ENCODE measurements at places on chromosomes 1 and 21.

DNA sequence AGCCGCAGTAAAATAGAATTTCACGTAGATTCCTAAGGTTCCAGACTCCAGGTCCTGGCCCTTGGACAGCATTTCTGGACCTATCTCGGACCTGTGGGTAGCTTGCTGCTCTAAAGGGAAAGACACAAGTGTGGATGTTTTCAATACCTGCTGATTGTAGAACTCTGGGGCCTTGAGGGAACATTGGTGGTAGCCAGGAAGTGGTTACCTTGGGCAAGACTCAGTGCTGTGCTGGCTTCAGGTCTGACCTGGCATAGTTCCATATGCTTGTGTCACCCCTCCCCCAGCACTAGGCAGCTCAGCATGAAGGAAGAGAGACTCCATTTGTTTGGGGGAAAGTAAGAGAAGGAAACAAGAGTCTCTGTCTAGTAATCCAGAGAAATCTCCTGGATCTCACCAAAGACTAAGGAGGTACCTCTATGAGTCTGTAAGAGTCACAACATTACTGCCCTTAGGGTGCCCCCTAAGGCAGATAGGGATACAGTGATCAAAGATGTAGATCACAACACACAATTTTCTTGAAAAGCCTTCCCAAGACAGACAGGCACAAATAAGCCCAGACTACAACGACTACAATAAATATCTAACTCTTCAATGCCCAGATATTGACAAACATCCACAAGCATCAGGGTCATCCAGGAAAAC is 398.8 kb downstream of the TGFB2 start:
- no peak for DNase-seq

- DNase-seq: peak; percentile 59
These were observed 16.8 kb upstream of the SH3GLB1 start for GRCh38 chr1:86687595-86687994.

GRCh38 chr1:163038928-163039706 is 30.0 kb upstream of the RGS4 start:
- DNase-seq: no peak

DNA sequence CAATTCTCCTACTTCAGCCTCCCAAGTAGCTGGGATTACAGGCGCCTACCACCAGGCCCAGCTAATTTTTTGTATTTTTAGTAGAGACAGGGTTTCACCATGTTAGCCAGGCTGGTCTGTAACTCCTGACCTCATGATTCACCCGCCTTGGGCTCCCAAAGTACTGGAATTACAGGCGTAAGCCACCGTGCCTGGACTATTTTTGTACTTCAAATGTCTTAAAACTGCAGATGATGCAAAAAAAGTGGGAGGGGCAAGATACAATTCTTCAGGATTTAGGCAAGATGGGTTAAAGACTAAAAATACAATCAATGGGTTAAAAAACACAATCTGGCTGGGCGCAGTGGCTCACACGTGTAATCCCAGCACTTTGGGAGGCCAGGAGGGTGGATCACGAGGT is 4.7 kb downstream of the SCAF4 start:
- no peak for DNase-seq

- DNase-seq: no peak
These were observed 225.5 kb upstream of the ADAMTS5 start for GRCh38 chr21:27192281-27192949.

- no peak for DNase-seq
These were observed 576.6 kb downstream of the ADGRL2 start for GRCh38 chr1:82377201-82377884.

DNA sequence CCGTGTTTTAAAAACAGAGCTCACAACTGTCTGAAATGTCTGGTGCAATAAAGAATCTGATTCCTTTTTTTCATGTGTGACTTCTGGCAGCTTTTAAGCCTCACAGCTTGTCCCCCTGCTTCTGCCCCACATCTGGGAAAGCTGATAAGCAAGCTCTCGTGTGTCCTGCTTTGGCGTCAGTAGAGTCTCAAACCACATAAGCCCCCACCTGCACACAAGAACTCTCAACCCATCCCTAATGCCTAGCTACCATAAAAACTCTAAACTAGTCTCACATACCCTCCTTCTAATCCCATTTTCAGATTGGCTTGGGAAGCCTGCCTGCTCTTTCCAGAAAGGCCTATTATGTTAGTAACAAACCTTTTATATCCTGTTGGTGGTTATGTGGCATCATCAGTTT is 94.6 kb upstream of the DAB1 start:
- DNase-seq: peak; percentile 54

DNA sequence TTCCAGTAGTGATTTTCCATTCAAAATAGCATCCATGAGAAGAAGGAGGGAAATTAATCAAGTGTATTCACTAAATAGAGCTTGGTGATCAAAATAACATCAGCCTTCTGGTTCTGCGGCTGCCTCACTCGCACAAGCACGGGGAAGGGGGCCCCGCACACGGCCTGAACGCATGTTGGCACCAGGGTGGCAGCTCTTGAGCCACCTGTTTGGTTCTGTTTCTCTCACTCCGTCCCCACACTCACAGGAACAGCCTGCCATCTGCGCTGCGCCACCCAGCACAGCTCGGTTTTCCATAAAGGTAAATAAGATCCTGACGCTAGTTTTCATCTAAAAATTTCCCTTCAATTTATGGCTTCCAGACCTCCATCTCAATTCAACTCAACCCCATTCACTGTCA is 49.4 kb downstream of the TIAM1 start:
- no peak for DNase-seq

GRCh38 chr1:52904927-52905698 is 16.4 kb downstream of the ECHDC2 start:
- peak; percentile 71 for DNase-seq

- DNase-seq: no peak
These were observed 1.9 kb downstream of the S100A10 start for GRCh38 chr1:151991663-151992302.

- DNase-seq: no peak
These were observed 25.5 kb downstream of the SPAG17 start for GRCh38 chr1:118159569-118159968.

DNA sequence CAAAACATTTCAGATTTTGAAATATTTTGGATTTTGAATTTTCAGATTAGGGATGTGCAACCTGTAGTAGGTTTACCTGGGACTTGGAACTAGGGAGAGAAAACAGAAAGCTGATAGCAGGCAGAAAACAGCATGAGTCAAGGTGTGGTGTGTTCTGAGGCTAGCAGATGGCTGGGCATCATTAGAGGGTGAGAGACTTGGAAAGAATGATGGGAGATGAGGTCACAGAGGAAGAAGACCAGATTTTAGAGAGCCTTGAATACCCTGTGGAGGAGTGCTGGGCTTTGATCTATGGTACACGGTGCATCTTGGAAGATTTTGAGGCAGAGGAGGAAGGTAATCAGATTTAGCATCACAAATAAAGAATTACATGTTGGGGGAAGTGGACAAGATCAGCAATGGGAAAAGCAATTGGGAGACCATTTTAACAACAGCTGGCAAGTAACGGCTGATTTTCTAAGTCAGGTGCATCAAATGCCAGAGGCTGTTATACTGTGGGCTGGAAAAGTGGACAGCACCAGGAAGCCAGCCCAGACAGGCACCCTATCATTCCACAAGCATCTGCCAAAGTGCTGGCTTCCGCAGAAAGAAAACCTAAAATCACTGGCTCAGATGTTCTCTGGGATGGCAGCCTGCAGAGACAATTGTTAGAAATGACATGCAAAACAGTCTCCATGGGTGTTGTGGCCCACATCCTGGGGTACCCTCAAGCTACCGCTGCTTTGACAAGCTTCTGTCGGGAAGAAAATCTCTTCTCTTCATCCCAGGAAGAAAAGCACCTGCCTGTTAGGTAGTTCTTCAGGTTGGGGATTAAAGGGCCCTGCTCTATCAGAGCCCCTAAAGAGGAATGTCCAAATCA is 30.9 kb upstream of the CAMK1G start:
- DNase-seq: no peak

DNA sequence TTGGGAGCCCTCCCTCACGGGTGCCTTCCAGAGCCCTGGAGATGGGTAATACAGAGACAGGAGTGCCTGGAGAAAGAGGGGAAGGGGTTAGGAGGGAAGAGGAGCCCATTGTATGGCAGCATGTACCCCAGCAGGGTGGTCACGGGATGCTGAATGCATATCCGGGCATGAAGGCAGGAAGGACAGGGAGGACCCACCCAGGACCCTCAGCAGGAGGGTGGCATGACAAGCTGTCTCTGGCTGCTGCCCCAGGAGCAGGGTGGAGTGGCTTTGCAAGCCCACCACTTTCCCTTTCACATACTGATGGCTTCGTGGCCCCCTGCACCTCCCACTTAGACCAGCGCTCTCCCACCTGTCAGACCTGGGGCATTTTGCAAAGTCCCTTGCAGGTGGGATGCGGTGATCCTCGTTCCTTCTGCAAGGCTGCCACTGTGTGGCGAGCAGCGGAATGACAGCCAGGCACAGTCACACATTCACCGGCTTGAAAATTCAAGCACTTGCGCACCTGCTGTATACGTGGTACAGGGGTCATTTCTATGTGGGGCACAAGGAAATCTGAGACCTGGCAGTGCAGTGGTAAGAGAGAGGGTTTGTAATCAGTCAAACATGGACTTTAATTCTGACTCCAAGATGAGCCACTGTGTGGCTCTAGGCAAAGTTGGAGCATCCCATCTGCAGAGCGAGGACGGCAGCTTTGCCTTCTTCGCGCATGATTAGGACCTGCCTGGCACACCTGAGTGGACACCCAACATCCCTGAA is 53.2 kb upstream of the TMEM51 start:
- DNase-seq: peak; percentile 60

DNA sequence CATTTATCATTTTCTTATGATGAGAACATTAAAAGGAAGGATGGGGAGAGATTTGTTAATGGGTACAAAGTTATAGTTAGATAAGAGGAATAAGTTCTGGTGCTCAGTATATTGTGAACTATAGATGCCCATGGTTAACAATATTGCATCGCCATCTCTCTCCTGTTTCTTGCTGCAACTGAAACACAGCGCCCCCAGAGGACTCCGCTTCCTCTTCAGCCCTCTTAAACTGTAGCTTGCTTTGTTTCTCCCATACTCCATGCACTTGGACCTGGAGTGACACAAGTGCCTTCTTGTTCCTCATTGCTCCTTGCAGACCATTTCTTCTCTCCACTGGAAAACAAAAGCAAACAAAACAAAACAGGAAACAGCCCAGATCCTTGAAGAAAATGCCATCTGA is 70.1 kb upstream of the NTPCR start:
- peak; percentile 55 for DNase-seq

DNA sequence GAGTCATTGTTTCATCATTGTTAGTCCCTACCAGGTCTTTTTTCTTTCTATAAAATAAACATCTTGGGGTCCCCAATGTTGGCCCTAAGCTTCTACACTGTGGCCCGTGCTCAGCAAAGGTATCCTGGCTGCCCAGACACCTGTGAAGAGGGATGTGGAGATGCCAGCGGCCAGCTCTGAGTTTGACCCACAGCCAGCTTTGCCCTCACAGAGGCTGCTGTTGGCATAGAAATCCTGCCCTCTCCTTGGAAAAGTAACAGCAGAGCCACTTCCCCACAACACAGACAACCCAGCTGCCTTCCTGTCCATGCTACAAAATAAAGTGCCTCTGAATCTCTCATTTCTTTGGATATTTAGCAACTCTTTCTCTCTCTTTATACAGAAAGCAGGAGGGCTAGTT is 6.0 kb downstream of the TRIM62 start:
- no peak for DNase-seq

DNA sequence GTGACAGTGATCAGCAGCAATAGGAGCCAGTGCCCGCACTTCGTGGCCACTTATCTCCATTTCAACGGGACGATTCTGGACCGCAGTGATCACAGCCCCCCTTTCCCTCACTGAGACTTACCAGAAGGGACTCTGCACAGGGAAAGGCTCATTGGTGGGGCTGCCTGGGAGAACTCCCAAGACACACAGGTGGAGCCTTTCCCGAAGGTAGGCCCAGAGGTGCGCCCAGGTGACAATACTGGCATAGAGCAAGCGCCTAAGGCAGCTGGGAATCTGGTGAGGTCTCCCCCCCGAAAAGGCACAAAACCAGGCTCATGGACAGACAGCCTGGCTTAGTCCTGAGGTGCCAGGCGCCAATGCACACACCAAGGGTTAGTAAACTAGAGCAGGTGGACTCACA is 318.9 kb downstream of the AJAP1 start:
- no peak for DNase-seq

GRCh38 chr1:181712711-181713110 is 229.4 kb downstream of the CACNA1E start:
- no peak for DNase-seq

DNA sequence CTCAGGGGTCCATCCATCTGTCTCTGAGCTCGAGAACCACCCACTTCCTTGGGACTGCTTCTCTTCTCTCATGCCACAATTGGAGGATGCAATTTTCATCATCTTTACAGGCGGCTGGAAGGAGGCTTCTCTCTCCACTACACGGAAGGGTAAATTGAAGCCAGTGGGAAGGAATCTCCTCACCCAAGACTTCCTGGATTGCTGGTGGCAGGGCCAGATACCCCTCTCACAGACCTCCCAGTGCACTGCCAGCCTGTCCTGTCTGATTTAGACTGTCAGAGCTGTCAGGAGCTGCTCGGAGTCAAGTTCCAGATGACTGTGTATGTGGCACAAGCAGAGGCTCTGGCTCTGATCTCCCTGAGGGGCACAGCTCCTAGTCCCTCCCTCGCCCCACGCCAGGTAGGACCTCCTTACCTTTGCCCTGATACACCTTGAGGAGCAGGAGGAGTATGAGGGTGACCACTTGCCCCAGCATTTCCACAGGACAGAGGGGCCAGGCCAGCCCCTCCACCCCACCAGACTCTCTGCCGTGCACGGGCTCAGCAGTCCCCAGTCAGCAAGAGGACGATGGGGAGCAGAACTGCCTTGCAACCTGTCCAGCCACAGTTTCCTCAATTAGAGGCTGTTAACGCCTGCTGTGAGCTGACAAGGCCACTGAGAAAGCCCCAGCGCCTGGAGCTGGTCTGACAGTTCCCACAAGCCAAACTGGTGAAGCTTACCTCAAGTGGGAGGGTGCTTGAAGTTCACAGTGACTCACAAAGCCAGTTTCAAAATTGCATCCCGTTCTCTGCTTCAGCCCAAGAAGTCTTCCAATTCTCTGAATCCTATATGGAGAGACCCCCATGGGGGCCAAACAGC is at the start of gene CD244:
Gene CD244, minus strand, starts transcription at position 685 of the 858 bp plus-strand sequence. Its CDS starts 210 bp downstream, at position 475.
- DNase-seq: peak; percentile 96

GRCh38 chr21:44723177-44724131 is 12.1 kb upstream of the TSPEAR start:
- DNase-seq: no peak

Measured in hematopoietic multipotent progenitor cell treated with erythropoietin and hydrocortisone succinate and interleukin-3 and kit ligand, for 4 days (in vitro differentiated cells).